Fibroblast of skin of right biceps (primary cell): ENCODE measurements at places on chromosomes 11 and 22.

- DNase-seq, result no peak
These were observed 20.4 kb downstream of the ZNRF3 start for GRCh38 chr22:28903729-28904128.

DNA sequence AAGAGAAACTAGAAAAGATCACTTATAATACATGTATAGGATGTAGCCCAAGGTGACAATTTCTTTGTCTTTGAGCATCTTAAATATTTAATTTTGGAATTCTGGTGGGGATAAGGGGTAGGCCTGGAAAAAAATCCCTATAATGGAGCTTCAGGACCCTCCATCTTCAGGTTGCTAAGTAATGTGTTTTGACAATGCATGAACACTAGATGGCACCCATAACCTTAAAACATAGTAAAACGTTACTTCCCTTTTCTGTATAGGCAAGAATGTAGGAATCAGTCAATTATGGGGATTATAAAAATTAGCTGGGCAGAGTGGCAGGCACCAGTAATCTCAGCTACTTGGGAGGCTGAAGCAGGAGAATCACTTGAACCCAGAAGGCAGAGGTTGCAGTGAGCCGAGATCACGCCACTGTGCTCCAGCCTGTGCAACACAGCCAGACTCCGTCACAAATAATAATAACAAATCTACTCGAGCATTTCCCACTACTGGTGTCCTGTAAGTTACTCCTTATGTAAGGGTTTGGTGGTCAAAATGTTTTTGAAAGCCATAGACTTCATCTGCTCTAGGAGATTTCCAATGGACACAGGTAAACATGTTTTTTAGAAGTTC lies 541.9 kb upstream of the CCDC90B start:
- peak; percentile 55 for DNase-seq

DNA sequence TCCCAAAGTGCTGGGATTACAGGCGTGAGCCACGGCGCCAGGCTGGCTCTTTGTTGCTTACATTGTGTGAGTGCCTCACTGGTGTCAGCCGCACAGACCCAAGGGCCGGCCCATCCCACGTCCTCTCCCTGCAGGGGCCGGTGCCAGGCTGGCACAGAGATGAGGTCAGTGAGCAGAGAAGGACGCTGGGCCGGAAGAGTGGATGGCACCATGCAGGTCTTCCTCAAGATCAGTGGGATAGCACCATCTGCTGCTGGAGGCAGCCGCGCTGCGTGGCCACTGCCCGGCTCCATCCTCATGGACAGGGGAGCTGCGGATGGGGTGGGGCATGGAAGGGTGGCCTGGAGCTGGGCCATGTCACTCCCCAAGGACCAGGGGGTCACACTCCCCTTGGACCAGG lies 22.0 kb upstream of the FGF4 start:
- DNase-seq, result no peak

DNA sequence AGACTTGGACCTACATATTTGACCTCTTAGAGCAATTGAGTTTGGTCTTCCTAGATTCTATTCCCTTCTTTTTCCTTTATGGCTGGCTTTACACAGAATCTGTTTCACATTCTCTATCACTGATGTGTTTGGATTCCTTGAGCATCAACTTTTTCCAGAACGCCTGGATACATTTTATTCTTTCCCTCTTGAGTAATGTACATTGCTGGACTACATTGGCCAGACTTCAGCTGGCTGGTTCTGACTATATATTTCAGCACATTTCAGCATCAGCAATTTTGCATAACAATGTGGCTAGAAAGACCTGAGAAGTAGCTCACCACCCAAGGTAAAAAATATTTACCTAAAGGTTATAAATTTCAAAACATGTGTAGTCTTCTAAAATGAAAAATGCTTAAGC lies 2198.2 kb upstream of the RAG2 start:
- peak; percentile 15 for DNase-seq

GRCh38 chr11:118636569-118637290 lies 29.3 kb downstream of the PHLDB1 start:
- no peak for DNase-seq

DNA sequence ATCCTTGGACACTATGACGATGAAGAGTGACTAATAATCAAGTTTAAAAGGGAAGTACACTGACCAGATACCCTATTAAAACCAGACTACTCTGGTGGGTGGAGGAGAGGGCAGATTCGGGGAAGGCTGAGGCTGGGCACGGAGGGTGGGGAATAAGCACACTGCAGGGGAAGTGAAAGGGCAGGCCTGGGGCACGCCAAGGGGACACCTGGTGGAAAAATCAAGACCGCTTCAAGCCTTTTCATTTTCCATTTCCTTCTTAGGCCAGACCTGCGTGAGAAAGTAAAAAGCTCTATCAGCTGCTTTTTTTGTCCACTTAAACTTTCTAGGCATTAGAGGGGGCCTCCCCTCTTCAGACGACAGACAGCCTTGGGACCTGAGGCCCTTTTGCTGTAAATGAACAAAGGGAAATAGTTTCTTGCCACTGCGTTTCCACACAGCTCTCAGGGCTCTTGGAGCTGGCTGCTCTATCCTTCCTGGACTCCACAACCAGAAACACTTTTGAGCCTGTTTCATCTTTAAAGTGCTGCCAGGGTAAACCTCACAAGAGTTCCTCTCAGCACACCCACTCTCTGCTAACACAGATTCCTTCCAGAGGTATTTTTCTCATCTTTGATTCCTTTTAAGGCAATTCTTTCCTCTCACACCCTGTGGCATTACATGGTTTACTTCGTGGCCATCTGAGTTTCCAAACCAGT lies 25.0 kb upstream of the SERPIND1 start:
- DNase-seq, result no peak
